ENCODE measurements at places on chromosomes 16 and 17. TPM values are rescaled to one million over a fixed set of nuclear protein-coding genes. Genes with fewer than 3 reads are reported as not detected.
A peak's percentile ranks its signal among the peaks of the same experiment; 100 is the strongest.

DNA sequence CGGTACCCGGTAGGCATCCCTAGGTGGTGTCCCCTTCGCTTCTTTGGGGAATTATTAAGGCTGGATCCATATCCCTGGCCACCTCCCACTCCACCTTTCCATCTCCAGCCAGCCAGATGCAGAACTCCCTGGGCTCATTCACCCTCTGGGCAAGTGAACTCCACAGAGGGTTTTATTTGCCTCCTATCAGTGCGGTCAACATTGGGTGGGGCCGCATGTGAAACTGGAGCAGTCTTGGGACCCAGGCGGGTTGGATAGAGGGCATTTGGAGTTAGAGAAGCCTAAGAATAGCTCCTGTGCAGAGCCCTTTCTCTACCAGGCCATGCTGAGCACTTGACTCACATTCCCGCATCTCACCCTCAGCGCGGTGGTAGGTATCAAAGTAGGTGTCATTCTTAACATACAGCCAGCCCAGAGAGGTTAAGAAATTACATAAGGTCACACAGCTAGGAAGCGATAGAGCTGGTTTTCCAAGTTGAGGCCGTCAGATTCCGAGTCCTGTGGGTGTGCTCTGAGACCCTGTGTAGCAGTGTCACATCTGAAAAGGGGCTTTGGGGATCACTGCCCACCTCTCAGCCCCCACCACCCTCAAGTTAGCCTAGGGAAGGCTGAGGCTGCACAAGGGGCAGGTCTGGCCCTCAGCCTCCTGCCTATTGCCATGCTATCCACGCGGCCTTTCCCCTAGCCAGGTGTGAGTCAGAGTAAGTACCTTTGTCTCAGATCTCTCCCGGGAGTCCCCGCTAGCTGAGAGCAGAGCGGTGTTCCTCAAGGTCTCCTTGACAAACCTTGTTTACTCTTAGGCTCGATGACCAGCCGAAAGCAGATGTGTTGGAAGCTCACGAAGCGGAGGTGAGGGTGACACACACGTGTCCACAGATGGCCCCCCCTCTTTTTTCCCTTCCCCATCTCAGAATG is 26.9 kb upstream of the LGALS9 start:
- H3K4me1 ChIP-seq, result peaks cover 16% of the 10 kb centered on the region
- no peaks in the 10 kb centered on the region for H3K27me3 ChIP-seq
- H3K27ac ChIP-seq, result no peak overlapping the region

DNA sequence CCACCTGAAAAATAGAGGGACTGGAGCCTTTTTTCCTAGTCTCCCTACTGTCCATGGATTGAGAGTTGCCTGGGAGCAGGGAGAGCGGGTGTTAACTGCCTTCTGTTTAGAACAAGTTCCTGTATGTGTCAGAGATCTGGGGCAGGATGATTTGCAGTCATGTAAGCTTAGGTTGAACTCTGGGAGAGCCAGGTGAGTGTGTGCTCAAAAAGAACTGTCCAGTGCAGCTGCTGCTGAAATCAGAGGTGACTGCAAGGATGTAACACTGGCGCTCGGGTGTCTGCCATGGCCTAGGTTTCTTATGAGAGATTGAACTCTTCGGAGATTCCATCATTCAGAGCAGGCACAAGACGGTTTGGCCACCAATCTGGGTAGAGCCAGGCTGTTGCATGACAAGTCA is 432.5 kb downstream of the CDH13 start:
- DNase-seq, result no peak
- no peaks in the 10 kb centered on the region for H3K4me1 ChIP-seq
- H3K27ac ChIP-seq, result no peak overlapping the region

The TERB1 gene
- not detected for total RNA-seq

DNA sequence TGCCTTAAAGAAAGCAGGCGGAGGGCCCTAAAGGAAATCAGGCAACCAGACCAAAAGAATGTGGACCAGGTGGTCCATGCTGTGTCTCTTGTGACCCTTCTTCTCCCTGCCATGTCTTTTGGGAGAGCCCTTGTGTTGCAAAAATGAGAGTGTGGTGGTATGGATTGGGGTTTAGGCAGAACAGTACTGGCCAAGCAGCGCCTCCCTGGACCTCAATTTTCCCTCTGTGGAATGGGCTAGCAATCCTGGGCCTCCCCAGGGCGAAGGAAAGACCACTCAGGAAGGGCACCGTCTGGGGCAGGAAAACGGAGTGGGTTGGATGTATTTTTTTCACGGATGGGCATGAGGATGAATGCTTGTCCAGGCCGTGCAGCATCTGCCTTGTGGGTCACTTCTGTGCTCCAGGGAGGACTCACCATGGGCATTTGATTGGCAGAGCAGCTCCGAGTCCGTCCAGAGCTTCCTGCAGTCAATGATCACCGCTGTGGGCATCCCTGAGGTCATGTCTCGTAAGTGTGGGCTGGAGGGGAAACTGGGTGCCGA is 7.6 kb upstream of the NLRC5 start:
- peaks cover 72% of the 10 kb centered on the region for H3K4me1 ChIP-seq
- H3K36me3 ChIP-seq, result peaks cover 56% of the 10 kb centered on the region
- no peak for DNase-seq
- no peak overlapping the region for H3K4me3 ChIP-seq

The ASPA gene
- total RNA-seq, result not detected

GRCh38 chr17:42067371-42068091 is 17.1 kb upstream of the C17orf113 start:
- no peaks in the 10 kb centered on the region for H3K36me3 ChIP-seq
- no peak overlapping the region for H3K27ac ChIP-seq
- no peaks in the 10 kb centered on the region for H3K27me3 ChIP-seq
- peaks cover 42% of the 10 kb centered on the region for H3K4me1 ChIP-seq

DNA sequence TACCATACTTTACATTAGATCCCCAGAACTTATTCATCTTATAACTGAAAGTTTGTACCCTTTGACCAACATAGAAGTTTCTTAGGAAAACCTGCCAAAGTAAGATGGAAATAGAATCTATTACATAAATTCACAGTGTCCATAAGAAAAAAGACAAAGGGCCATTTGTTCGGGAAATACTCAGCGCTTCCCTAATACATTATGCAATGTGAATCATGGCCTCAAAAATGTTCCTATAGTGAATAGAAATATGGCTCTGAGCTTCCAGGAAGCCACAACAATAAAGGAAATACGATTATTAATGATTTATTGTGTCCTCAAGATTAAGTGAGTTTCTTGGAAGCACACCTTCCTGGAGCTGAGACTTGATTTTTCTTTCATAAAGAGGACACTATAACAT is 51.5 kb downstream of the GPRC5B start:
- no peak for DNase-seq
- no peaks in the 10 kb centered on the region for H3K36me3 ChIP-seq
- H3K27me3 ChIP-seq, result no peaks in the 10 kb centered on the region
- H3K4me3 ChIP-seq, result no peak overlapping the region
- H3K27ac ChIP-seq, result no peak overlapping the region

GRCh38 chr16:16063683-16064082 is 114.3 kb downstream of the ABCC1 start:
- DNase-seq, result no peak
- no peaks in the 10 kb centered on the region for H3K27me3 ChIP-seq
- no peak overlapping the region for H3K4me3 ChIP-seq
- peaks cover 32% of the 10 kb centered on the region for H3K4me1 ChIP-seq
- peaks cover 49% of the 10 kb centered on the region for H3K36me3 ChIP-seq

GRCh38 chr16:17362946-17363345 is 107.8 kb downstream of the XYLT1 start:
- H3K36me3 ChIP-seq, result peaks cover 80% of the 10 kb centered on the region
- peaks cover 98% of the 10 kb centered on the region for H3K4me1 ChIP-seq
- DNase-seq, result no peak
- H3K4me3 ChIP-seq, result no peak overlapping the region
- peak overlapping the region; percentile 85 for H3K27ac ChIP-seq

The TUFM gene
- 150 TPM for total RNA-seq

The KRT222 gene
- total RNA-seq, result not detected

Data from activated CD8-positive, alpha-beta T cell treated with anti-CD3 and anti-CD28 coated beads, Interleukin-2, amount 10 ng/mL, durations not matched to agents 7 days and 5 days (primary cell).